Retinal pigment epithelial cell (primary cell): ENCODE measurements at places on chromosomes 3 and 15.

DNA sequence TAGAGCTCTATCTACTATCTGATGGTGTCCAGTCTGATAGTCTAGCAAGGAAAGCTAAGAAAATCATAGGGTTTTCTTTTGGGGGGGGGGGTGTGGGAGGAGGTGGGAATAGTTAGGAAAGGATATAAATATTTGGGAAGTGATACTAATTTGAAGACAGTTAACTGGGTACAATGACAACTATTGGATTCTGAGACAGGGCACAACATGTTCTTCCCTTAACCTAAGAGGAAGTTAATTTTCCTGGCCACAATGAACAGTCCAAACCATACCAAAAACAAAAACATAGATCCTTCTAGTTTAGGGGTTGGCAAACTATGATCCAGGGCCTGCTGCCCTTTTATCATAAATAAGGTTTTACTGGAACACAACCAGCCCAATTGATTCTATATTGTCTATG lies 10.0 kb upstream of the HCLS1 start:
- DNase-seq = no peak

GRCh38 chr3:56955492-56956111 lies 104.9 kb upstream of the SPATA12 start:
- DNase-seq = no peak

DNA sequence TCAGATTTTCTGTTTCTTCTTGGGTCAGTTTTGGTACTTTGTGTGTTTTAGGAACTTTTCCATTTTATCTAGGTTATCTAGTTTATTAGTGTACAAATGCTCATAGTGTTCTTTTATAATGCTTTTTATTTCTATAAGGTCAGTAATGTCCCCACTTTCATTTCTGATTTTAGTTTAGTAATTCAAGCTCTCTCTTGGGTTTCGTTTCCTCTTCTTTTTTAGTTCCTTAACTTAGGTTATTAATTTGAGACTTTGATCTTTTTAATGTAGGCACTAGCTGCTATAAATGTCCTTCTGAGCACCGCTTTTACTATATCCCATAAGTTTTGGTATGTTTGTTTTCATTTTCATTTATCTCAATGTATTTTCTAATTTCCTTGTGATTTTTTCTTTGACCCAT lies 27.0 kb upstream of the CD200R1L start:
- DNase-seq = no peak

GRCh38 chr3:13787533-13788132 lies 92.2 kb downstream of the WNT7A start:
- no peak for DNase-seq

- no peak for DNase-seq
These were observed 122.9 kb downstream of the NSUN3 start for GRCh38 chr3:94185753-94186152.

- DNase-seq = no peak
These were observed 187.8 kb downstream of the UACA start for GRCh38 chr15:70575231-70576226.

DNA sequence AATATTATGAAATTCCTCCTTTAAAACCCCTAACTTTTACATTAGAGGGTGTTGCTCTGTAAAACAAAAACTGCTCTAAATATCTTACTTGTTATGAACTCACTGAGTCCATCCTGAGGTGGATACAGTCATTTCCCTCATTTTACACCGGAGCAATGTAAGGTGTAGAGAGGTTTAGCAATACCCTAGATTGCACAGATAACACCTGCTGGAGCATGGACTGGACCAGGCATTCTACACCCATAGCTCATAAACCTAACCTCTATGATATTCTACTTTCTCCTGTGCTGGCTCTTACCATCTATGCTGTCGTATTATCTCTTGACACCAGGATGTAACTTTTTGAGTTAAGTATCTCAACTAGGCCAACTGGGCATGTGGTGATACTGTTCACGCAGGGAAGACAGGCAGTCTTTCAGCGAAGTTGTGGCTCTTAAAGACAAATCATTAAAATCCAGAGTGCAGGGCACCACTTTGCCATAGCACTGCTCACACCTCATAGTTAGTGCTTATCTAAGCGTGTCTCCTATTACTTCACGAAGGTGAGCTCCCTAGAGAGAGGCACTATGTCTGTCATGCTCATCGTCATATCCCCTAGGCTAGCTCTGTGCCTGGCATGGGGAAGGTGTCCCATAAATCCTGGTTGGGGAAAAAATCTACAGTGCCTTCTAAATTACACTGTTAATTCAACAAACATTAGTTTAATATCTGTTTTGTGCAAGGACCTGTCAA lies 100.1 kb upstream of the SLC2A2 start:
- DNase-seq = no peak

DNA sequence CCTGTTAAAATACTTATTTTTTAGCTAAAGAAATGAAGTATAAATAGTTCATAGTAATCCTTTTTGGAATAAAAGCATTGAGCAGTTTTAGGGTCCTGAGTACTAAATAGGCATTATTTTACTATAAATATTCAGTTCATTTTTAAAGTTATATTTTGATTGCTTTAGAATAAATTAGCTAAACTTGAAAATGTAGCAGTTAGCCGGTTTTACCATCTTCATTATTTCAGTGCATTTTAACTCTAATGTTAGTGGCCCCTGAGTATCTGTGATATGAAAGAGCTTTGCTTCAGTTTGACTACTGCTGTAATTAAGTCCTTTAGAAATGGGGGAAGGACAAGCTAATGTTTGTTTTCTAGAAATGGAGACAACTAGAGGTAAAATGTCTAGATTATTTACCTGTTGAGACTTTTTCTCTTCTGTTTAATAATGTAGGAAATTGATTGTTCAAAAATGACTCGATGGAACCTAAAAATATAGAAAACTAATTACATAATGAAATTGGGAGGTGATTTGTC lies 3.6 kb downstream of the SMC4 start:
- DNase-seq = no peak

GRCh38 chr15:77819048-77819850 lies 186.5 kb upstream of the LINGO1 start:
- DNase-seq = no peak

DNA sequence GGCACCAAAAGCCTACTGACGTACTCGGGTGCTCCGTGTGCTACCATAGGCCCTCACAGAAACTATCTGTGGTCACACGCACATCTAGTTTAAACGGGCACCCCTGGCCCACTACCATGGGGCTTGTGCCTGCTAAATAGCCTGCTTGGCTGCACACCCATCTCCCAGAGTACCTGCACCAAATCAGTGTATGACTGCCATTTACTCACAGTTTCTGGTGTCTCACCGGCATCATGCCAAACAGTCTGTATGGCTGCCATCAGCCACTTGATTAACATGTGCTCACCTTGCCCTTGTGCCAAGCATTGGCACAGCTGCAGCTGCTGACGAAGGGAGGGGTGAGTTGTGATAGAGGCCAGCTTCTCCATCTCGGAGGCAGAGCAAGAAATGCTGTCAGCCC lies 232.7 kb downstream of the IGSF11 start:
- no peak for DNase-seq

DNA sequence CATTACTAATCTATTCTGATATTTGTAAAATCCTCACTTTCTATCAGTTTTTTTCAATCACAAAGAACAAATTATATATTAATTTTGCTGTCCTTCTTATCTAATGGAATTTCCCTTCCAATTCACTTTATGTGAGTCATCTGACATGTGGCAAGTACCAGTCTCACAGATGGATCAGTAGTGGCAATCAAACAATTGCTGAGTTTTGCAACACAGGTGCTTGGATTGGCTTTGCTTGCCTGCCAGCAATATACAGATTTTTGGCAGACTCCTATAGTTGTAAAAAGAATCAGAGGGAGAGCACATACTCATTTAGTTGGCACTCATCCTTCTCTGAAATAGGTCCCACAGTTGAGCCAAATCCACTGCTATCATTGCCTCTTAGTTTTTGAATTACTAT lies 83.7 kb downstream of the BCHE start:
- DNase-seq = peak; percentile 71

- DNase-seq = no peak
These were observed 24.7 kb upstream of the OR5K4 start for GRCh38 chr3:98328933-98329332.

- DNase-seq = peak; percentile 98
These were observed 167.4 kb downstream of the GAP43 start for GRCh38 chr3:115790759-115791158.

GRCh38 chr15:74222240-74223119 lies 13.6 kb upstream of the CCDC33 start:
- no peak for DNase-seq

- DNase-seq = no peak
These were observed 19.4 kb downstream of the IDH3A start for GRCh38 chr15:78168608-78169007.

DNA sequence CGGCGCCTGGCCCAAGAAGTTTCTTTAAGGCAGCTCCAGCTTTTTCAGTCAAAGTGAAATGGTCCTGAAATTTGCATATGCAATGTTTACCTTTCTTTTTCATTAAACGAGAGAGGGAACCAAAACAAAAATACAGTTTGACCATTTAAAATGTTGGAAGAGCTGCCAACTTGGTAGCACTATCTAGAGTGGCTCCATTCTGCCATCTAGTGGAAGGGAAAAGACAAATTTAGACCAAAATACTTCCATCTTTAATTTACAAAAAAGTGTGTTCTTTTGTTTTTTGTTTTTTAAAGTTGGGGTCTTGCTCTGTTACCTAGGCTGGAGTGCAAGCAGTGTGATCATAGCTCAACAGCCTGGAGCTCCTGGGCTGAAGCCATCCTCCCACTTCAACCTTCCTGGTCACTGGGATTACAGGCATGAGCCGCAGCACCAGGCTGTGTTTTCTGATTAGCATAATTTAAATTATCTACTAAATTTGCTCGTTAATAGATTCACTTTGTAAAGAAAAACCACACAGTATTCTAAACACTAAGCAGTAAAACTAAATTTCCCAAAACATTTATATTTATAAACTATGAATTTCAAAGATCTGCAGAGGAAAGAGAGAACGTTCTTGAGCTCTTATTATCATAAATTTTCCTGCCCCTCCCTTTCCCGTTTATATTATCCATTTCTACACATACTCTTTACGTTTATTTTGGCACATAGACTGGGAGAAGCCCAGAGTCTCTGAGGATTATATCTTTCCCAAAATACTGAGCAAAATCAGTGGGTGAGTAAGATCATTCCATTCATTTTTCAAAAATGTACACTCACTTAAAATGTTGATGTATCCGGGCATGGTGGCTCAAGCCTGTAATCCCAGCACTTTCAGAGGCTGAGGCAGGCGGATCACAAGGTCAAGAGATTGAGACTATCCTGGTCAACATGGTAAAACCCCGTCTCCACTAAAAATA lies 15.4 kb upstream of the RFC4 start:
- no peak for DNase-seq

- no peak for DNase-seq
These were observed 5.6 kb upstream of the RPL14 start for GRCh38 chr3:40451551-40451950.

DNA sequence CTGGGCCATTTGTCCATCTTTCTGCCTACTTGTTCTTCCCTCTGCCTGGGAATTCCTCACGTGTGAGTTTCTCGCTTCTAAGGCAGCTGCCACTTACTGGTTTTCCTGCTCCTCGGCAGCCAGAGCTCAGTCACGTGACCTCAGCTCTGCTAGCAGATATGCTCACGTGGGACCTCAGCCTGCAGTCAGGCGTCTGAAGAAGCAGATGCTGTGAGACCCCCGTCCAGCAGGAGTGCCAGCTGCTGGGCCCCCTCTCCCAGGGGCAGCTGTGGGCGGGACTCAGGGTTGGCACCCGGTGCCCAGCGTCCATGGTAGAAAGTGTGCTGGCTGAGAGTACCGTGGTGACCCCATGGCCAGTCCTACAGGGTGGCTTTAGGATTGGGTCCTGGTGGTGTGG lies 161.3 kb upstream of the TLE3 start:
- peak; percentile 64 for DNase-seq

- DNase-seq = no peak
These were observed 14.7 kb upstream of the RAB6B start for GRCh38 chr3:133910422-133910821.

DNA sequence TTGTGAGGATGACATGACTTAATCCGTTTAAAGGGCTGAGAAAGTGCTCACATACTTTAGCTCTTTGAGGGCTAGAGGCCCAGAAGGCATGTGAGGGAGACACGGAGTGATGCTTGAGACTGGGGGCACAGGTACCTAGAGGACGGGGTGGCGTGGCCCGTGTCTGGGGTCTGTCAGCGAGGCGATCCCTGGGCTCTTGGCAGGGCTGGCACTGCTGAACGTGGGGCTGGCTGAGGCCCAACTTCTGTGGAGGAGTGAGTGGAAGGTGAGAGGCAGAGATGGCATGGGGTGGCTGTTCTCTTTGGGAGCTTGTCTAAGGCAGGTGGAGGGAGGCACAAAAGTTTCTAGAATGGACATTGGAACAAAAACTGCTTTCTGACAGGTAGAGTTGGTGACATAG lies 9.5 kb downstream of the SEMA4B start:
- no peak for DNase-seq

DNA sequence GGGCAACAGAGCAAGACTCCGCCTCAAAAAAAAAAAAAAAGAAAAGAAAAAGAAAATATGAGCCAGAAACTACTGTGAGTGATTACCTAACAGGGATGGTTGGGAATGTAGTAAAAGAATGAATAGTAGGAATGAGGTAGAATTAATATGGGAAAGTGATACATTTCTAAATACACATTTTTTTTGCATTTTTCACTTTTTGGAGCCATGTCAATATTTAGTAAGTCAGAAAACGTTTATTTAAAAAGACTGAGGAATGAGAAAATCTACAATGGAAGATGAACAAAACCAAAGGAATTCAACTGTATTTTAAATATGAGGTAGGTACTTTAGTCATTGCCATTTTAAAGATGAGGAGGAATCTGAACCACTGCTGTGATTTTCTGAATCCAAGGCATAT lies 817.2 kb upstream of the CADM2 start:
- DNase-seq = no peak

DNA sequence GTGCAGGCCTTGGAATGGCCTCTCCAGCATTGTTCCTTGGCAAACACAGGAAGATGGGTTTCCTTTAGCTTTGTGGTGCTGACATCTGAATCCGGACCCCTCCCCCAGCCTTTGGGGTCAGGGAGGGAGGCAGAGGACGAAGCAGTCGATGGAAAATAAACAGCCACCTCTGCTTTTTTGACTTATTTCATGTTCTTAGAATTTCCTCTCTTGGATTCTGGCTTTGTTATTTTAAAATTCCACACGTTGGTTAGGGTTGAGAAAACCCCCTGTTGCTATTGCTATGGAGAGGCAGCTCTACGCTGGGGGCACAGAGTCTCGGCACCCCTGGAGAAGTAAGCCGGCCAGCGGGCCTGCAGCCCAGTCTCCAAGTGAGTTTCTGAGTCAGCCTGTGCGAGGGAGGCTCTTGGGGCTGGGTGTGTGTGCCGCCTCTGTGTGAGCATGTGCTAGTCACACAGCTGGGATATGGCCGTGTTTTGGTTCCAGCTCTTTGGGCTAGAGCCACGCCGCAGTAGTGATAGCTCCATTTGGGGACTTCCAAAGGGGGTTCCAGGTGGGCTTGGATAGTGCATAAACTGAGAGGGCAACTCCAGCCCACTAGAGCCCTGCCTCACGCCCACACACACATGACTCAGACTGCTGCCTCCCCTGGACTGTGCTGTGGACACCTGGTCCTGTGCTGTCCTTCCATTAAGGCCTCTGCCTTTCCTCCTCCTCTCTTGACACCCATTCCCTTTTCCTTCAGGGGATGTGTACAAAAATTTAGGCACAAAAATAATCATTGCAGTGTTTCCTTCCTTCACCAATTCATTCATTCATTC lies 58.8 kb downstream of the AMOTL2 start:
- DNase-seq = no peak

- DNase-seq = no peak
These were observed 179.6 kb downstream of the TBC1D2B start for GRCh38 chr15:77897896-77898406.
